ENCODE measurements at places on chromosomes 7 and 10. TPM values are rescaled to one million over a fixed set of nuclear protein-coding genes. Genes with fewer than 3 reads are reported as not detected.

The HOXA3 gene
- not detected for total RNA-seq

DNA sequence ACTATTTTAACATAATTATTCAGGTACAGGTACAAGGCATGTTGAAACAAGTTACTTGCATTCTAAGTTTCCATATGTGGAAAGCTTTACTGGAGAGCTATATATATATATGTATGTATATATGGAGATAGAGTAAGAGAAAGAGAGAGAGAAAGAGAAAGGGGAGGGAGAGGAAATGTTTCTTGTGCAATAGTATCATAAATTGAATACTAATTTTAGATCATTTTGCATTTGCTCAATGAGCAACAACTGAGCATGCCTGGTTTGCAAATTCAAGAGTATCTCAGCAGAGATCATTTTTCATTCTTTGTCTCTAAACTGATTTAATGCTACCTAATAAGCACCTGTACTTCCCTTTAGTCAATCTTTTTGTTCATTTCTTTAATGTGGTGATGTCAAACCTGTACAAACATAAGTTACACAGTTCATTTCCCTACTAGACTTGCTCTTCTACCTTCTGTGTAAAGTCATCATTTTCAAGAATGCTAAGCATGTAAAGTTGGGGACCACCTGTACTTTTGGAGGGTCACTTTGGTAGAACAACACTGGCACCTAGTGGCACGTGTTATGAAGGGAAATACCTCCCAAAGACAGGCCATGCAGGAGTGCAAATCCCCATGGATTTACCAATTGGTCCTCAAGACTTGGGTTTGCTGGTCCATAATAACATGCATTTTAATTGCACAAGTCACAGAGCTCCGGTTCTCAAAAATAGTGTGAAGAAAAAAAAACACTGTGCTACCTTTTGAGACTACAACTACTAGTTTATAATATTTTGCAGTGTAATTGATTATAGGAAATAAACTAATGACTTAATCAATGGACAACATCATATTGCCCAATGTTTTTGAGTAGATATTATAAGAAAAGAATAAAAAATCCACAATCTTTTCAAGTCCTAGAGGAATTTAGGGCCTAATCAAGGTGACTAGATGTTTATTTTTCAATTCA lies 431.2 kb upstream of the IGFBP3 start:
- no peaks in the 10 kb centered on the region for H3K4me1 ChIP-seq
- no peak for DNase-seq
- no peak overlapping the region for H3K27ac ChIP-seq
- no peaks in the 10 kb centered on the region for H3K27me3 ChIP-seq

The RBP3 gene
- not detected for total RNA-seq

DNA sequence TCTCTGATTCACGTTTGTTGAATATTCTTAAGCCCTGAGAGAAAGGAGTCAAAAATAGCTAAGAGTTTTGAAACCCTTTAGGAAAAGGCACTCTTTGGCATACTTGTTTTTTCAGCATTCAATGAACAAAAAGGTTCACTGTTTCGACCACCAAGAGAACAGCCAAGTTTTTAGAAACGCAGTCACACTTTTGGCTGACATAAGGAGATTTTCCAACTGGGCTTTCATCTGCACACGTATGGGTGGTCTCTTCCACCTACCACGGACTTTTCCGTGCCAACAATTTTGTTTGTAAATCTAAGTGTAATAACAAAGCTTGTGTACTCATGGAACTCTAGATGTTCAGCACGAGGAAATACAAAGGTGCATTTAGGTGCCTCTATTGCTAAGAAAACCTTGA lies 270.3 kb downstream of the WDR11 start:
- no peak for DNase-seq
- no peaks in the 10 kb centered on the region for H3K36me3 ChIP-seq
- no peak overlapping the region for H3K4me3 ChIP-seq
- no peak overlapping the region for H3K27ac ChIP-seq

The CPA1 gene
- not detected for total RNA-seq

DNA sequence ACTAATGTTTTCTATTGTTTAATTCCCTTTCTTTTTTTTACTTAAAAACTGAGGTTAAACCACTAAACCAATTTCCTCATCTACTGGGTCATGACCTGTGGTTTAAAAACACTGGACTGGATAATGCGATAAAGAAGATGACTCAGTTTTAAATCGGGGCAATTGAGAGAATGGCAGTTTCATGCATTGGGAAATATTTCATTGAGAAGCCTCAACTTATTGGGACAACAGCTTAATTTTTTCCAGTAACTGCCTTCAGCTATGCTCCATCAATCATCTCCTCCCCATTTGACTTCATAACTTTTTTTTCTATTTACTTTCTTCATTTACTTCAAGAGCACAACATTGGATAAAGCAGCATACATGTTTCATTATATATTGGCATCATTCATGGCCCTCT lies 61.8 kb upstream of the MET start:
- DNase-seq: no peak
- H3K4me3 ChIP-seq: no peak overlapping the region
- H3K36me3 ChIP-seq: no peaks in the 10 kb centered on the region
- H3K4me1 ChIP-seq: no peaks in the 10 kb centered on the region
- H3K27ac ChIP-seq: no peak overlapping the region
- H3K27me3 ChIP-seq: peaks cover 25% of the 10 kb centered on the region

DNA sequence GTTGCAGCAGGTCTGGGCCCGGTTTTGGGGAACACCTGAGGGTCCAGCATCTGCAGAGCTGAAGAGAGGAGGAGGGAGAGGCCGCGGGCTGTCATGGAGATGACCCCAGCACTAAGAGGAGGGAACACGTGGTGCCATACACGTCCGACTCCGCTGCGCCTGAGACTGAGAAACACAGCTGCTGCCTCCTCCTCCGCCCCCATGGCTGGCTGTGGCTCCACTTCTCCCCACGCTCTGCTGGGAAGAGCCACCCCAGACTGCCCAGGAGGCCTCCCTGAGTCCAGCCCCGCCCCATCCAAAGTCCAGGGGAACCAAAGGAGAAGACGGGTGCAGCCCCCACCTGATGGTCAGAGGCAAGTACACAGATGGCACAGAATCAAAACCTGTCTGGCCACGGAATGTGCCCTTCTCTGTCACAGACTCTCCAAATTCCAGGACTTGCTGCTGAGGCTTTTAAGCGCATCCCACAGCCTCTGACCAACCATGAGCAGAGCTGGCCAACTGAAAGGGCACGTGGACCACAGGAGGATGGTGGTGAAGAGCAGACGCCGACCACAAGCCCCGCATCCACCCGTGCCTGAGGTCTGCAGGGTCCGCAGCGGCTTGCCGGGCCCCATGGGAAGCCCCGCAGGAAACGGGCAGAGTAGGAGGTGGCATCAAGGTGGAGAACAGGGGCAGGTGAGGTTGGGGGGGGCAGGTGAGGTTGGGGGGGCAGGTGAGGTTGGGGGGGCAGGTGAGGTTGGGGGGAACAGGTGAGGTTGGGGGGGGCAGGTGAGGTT lies 24.0 kb downstream of the STK32C start:
- DNase-seq: no peak
- H3K36me3 ChIP-seq: no peaks in the 10 kb centered on the region
- peaks cover 9% of the 10 kb centered on the region for H3K27me3 ChIP-seq

The ACTR3C gene
- total RNA-seq: 7.9 TPM

GRCh38 chr7:116554436-116554835 lies 29.6 kb downstream of the CAV1 start:
- H3K4me1 ChIP-seq: no peaks in the 10 kb centered on the region
- DNase-seq: no peak
- no peak overlapping the region for H3K27ac ChIP-seq
- peaks cover 25% of the 10 kb centered on the region for H3K27me3 ChIP-seq

The GPR26 gene
- total RNA-seq: not detected

DNA sequence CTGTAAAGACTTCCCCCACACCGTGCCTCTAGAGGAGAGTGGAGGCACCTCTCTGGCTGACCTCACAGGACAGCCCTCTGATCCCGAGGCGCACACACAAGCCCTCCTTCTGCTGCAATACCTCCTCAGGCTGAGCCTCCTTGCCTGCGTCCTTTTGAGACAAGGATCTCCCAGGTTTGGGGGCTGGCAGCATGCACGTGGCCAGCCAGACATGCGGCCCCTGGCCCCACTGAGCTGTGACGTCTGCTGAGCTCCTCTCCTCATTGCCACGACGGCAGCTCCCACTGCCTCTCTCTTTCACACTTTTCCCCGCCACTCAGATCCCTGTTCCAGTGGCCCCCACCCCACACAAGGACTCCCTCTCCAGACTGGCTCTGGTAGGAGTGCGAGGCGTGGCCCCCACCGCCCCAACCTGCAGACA lies 12.2 kb upstream of the DNAAF5 start:
- peaks cover 7% of the 10 kb centered on the region for H3K27me3 ChIP-seq
- no peak for DNase-seq
- H3K36me3 ChIP-seq: peaks cover 12% of the 10 kb centered on the region
- H3K4me3 ChIP-seq: peak overlapping the region; percentile 35

- no peak for DNase-seq
- no peaks in the 10 kb centered on the region for H3K27me3 ChIP-seq
- no peak overlapping the region for H3K27ac ChIP-seq
- no peak overlapping the region for H3K4me3 ChIP-seq
- H3K36me3 ChIP-seq: peaks cover 7% of the 10 kb centered on the region
Observed at GRCh38 chr7:5678295-5679047, 103.0 kb downstream of the RNF216 start.

DNA sequence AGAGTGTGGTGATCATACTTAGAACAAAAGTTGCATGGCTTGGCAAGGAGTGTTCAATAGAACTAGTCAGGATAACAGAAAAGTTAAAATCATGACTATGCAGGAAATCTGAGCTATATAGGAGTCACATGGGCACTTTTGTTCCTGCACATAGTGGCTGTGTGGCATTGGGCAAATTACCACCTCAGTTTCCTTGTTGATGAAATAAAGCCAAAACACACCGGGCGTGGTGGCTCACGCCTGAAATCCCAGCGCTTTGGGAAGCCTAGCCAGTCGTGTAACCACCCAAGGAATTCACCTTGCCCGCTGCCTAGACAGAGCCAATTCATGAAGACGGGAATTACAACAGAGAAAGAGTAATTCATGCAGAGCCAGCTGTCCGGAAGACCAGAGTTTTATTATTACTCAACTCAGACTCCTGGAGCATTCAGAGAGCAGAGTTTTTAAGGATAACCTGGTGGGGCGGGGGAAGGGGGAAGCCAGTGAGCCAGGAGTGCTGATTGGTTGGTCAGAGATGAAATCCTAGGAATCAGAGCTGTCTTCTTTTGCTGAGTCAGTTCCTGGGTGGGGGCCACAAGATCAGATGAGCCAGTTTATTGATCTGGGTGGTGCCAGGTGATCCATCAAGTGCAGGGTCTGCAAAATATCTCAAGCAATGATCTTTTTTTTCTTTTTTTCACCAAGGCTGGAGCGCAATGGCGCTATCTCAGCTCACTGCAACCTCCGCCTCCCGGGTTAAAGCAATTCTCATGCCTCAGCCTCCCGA lies 6.4 kb upstream of the MKRN1 start:
- H3K4me3 ChIP-seq: no peak overlapping the region
- H3K27me3 ChIP-seq: no peaks in the 10 kb centered on the region
- no peak overlapping the region for H3K27ac ChIP-seq
- no peak for DNase-seq
- H3K36me3 ChIP-seq: no peaks in the 10 kb centered on the region

The ACBD7 gene
- 4.8 TPM for total RNA-seq

- H3K27me3 ChIP-seq: no peaks in the 10 kb centered on the region
- no peaks in the 10 kb centered on the region for H3K36me3 ChIP-seq
- H3K27ac ChIP-seq: no peak overlapping the region
- H3K4me1 ChIP-seq: no peaks in the 10 kb centered on the region
- no peak overlapping the region for H3K4me3 ChIP-seq
Observed at GRCh38 chr10:2245580-2245979, 508.3 kb upstream of the ADARB2 start.

DNA sequence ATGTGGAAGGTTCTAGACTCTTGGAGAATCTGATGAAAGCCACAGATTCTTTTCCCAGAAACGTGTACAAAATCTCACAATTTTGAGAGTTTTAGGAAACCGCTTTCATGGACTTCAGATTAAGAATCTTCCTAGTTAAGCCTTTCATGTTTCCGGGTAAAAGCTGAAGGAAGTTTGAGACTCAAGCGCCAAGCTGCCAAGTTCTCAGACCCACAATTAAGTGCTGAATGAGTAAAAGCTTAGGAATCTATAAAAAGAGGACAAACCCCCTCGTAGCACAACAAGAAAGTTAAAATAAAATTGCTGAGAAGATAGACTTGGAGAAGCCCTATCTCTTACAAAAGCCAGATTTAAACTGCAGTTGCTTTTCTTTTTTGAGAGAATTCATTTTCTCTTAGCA lies 99.6 kb downstream of the ST8SIA6 start:
- peaks cover 8% of the 10 kb centered on the region for H3K27me3 ChIP-seq
- H3K36me3 ChIP-seq: no peaks in the 10 kb centered on the region
- DNase-seq: no peak
- H3K4me3 ChIP-seq: no peak overlapping the region

- DNase-seq: no peak
- no peaks in the 10 kb centered on the region for H3K27me3 ChIP-seq
- H3K4me3 ChIP-seq: no peak overlapping the region
- H3K4me1 ChIP-seq: no peaks in the 10 kb centered on the region
- H3K36me3 ChIP-seq: no peaks in the 10 kb centered on the region
Observed at GRCh38 chr7:131164025-131164925, 163.4 kb upstream of the MKLN1 start.

The SLC18A3 gene
- 0.32 TPM for total RNA-seq

GRCh38 chr10:11532306-11532705 lies 79.1 kb downstream of the USP6NL start:
- peaks cover 9% of the 10 kb centered on the region for H3K4me1 ChIP-seq
- H3K4me3 ChIP-seq: no peak overlapping the region
- no peak overlapping the region for H3K27ac ChIP-seq
- DNase-seq: no peak
- peaks cover 48% of the 10 kb centered on the region for H3K27me3 ChIP-seq
- no peaks in the 10 kb centered on the region for H3K36me3 ChIP-seq

- no peaks in the 10 kb centered on the region for H3K4me1 ChIP-seq
- H3K36me3 ChIP-seq: peaks cover 3% of the 10 kb centered on the region
- no peak overlapping the region for H3K27ac ChIP-seq
- peaks cover 4% of the 10 kb centered on the region for H3K27me3 ChIP-seq
Observed at GRCh38 chr7:138033241-138033640, 31.4 kb upstream of the CREB3L2 start.

- H3K27me3 ChIP-seq: no peaks in the 10 kb centered on the region
- no peak for DNase-seq
- H3K4me3 ChIP-seq: no peak overlapping the region
- H3K4me1 ChIP-seq: peaks cover 7% of the 10 kb centered on the region
- H3K27ac ChIP-seq: peak overlapping the region; percentile 4
Observed at GRCh38 chr10:102616066-102616770, 28.1 kb upstream of the TRIM8 start.

The SLC26A3 gene
- not detected for total RNA-seq

The FOXP2 gene
- 0.14 TPM for total RNA-seq

Data from activated T-helper 2 cell treated with anti-CD3 and anti-CD28 coated beads, Interferon-gamma antibody, Interleukin-2, Interleukin-4, amounts not matched to agents 10 μg/mL and 5 μg/mL and 100 μg/mL, durations not matched to agents 14 hours and 24 hours and 36 hours (primary cell).